Pancreas (tissue), 10 donors: ENCODE measurements at places on chromosomes 5 and 9. TPM values are rescaled to one million over a fixed set of nuclear protein-coding genes. Genes with fewer than 3 reads are reported as not detected.

F2RL2 gene
- polyA plus RNA-seq: 0.40 TPM

GRCh38 chr5:103804711-103805110 lies 242.1 kb upstream of the NUDT12 start:
- no peaks in the 10 kb centered on the region for H3K27me3 ChIP-seq
- peaks cover 3% of the 10 kb centered on the region for H3K4me1 ChIP-seq
- H3K36me3 ChIP-seq: no peaks in the 10 kb centered on the region
- no peak overlapping the region for H3K27ac ChIP-seq
- no peak overlapping the region for H3K4me3 ChIP-seq
- DNase-seq: no peak

DNA sequence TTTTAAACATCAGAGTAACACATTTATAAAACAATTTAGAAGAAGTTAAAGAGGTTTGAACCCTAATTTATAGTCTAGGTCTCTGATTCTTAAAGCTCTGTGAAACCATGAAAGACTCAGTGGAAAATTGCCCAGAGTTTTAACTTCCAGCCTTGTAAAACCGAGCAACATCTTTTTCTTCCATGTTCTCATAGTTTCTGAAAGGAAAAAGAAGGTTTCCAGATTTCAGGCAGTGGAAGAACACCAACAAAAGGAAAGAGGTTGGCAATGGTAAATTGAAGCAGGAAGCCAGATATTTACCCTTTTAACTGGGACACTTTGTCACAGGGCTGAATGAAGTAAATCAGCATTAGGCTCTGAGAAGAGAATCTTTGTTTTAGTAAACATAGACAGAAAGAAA lies 1999.3 kb downstream of the MAT2B start:
- H3K4me3 ChIP-seq: no peak overlapping the region
- H3K27me3 ChIP-seq: no peaks in the 10 kb centered on the region
- H3K4me1 ChIP-seq: no peaks in the 10 kb centered on the region
- H3K27ac ChIP-seq: no peak overlapping the region
- no peaks in the 10 kb centered on the region for H3K36me3 ChIP-seq

GRCh38 chr9:101226803-101227202 lies 158.0 kb downstream of the BAAT start:
- no peaks in the 10 kb centered on the region for H3K27me3 ChIP-seq
- H3K36me3 ChIP-seq: no peaks in the 10 kb centered on the region
- DNase-seq: no peak
- H3K4me1 ChIP-seq: no peaks in the 10 kb centered on the region

- no peaks in the 10 kb centered on the region for H3K27me3 ChIP-seq
- H3K27ac ChIP-seq: no peak overlapping the region
- H3K36me3 ChIP-seq: no peaks in the 10 kb centered on the region
- no peaks in the 10 kb centered on the region for H3K4me1 ChIP-seq
- DNase-seq: no peak
- no peak overlapping the region for H3K4me3 ChIP-seq
These were observed 102.0 kb upstream of the FSTL4 start for GRCh38 chr5:133714161-133714915.

DNA sequence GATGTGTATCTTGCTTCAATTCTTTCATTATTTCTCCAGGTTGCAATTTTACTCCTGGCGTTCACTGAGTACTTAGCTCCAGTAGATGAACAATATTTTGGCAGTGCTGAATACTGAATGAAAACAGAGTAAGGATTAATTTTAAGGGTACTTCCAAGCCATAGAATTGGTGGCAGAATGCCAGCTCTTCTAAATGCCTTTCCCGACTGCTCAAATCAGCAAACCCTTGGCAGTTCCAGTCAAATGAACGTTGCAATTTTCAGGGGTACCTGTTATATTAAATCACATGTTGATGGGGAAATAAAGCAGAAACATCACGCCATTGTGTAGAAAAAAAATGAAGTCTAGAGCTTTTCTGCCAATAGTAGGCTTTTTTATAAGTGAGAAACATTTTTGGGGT lies 282.4 kb upstream of the RPS23 start:
- H3K27ac ChIP-seq: no peak overlapping the region
- no peaks in the 10 kb centered on the region for H3K27me3 ChIP-seq
- H3K36me3 ChIP-seq: no peaks in the 10 kb centered on the region
- peaks cover 6% of the 10 kb centered on the region for H3K4me1 ChIP-seq

- DNase-seq: no peak
- H3K4me3 ChIP-seq: no peak overlapping the region
- H3K36me3 ChIP-seq: no peaks in the 10 kb centered on the region
- no peaks in the 10 kb centered on the region for H3K4me1 ChIP-seq
- no peaks in the 10 kb centered on the region for H3K27me3 ChIP-seq
These were observed 55.9 kb upstream of the IL17B start for GRCh38 chr5:149435015-149435376.

GRCh38 chr5:153135411-153135810 lies 355.1 kb upstream of the GRIA1 start:
- no peak for DNase-seq
- H3K27ac ChIP-seq: no peak overlapping the region
